GM10248 (cell line): ENCODE measurements at places on chromosomes 11 and 22.
A peak's percentile ranks its signal among the peaks of the same experiment; 100 is the strongest.

DNA sequence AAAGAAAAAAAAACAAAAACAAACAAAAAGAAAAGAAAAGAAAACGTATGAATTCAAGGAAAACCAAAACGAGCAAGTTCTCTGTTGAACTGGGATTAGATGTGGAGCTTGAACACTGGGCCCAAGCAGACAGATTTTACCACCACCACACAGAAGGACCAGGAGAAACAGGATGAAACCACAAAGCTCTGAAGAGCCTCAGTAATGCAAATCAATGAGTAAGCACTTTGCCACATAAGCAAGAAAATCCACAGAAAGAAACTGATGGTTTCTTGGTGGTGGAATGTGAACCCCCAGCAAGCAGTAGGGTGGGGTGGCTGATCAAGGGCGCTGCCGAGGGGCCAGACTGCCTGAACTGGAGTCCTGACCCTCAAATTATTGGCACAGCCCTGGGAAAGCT, 50.9 kb upstream of the NFRKB start:
- no peak for DNase-seq

- DNase-seq, result no peak
Measured at GRCh38 chr22:49192180-49192856, 635.4 kb downstream of the BRD1 start.

- DNase-seq, result peak; percentile 64
Measured at GRCh38 chr22:42692239-42693054, 28.2 kb downstream of the A4GALT start.

GRCh38 chr22:21952586-21953571, at the start of gene PPM1F:
TSS of gene PPM1F (minus strand) at chr22:21952848. CDS start at chr22:21946048, 6,800 bp downstream.
- DNase-seq, result peak; percentile 98
